ENCODE measurements at places on chromosomes 2 and 18. TPM values are rescaled to one million over a fixed set of nuclear protein-coding genes. Genes with fewer than 3 reads are reported as not detected.

- DNase-seq: no peak
Observed at GRCh38 chr2:232458661-232459418, 2.9 kb downstream of the ALPI start.

GRCh38 chr2:237647176-237648015 lies 20.0 kb downstream of the LRRFIP1 start:
- no peak for DNase-seq

ACMSD gene
- not detected for total RNA-seq

SLC16A14 gene
- total RNA-seq: 3.1 TPM

- no peak for DNase-seq
Observed at GRCh38 chr2:147430408-147430807, 414.4 kb upstream of the ACVR2A start.

ITGA6 gene
- 47.0 TPM for total RNA-seq

- DNase-seq: no peak
Observed at GRCh38 chr2:154507186-154507585, 191.3 kb upstream of the KCNJ3 start.

- no peak for DNase-seq
Observed at GRCh38 chr2:197398913-197399312, 35.9 kb downstream of the SF3B1 start.

FEV gene
- total RNA-seq: not detected

DNA sequence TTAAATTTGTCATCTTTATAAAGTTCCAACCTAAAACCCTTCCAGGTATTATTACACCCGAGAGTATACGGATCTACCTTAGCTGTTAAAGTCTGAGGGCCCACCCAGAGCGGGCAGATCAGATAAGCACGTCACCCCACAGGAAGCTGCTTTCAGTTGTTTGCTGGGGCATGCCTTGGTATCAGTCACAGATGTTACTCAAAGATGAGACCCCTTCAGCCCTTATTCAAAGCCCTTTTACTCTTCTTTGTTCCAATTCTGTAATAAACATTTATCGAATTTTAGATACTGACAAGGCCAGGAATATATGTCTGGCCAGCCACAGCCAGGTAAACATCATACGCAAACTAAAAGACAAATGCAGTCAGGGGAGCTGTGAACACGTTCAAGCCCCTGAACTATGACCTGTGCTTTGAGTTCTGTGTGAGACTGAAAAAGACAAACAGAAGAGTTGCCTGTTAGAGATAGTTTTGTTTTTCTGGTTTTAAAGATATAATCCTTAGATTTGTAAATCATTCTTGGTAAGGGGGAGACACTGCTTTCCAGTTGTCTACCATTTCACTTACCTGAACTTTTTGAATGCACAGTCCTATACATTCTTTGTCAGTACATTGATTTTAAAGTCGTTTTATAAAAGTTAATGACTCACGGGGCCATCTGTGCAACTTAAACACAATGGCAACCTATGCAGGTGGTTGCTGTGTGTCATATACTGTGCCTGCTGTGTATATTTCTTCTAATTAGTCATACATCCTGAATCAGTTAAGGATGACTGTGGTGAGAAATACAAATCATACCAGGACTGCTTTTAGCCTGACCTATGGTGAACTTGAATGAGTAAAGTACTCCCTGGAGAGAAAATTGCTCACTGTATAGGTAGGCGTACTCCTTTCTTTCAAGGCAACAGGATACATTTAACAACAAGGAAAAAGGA lies 100.5 kb upstream of the ITPRID2 start:
- DNase-seq: no peak

- DNase-seq: no peak
Observed at GRCh38 chr2:20195431-20196033, 29.4 kb downstream of the SDC1 start.

LIMS3 gene
- 3.0 TPM for total RNA-seq

GRCh38 chr2:124836416-124836815 lies 811.3 kb downstream of the CNTNAP5 start:
- no peak for DNase-seq

DNA sequence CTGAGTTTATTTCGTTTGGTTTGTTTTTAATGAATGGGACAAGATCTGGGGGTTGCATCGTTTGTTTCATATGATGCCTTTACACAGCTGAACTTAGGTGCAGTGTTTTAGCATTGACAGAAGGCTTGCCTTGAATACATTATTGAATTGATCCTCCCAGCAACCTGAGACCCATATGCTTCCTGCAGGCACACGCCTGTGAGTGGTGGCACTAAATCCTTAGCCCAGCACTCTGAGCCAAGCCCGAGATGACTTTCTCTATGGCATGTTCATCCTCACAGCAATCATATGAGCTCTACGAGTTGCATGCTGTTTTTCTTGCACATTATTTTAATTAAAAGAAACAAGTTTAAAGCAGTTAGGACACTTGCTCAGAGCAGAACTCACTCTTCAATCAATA lies 47.8 kb upstream of the AGAP1 start:
- DNase-seq: no peak

- no peak for DNase-seq
Observed at GRCh38 chr2:210440206-210440605, 36.4 kb downstream of the LANCL1 start.

DNA sequence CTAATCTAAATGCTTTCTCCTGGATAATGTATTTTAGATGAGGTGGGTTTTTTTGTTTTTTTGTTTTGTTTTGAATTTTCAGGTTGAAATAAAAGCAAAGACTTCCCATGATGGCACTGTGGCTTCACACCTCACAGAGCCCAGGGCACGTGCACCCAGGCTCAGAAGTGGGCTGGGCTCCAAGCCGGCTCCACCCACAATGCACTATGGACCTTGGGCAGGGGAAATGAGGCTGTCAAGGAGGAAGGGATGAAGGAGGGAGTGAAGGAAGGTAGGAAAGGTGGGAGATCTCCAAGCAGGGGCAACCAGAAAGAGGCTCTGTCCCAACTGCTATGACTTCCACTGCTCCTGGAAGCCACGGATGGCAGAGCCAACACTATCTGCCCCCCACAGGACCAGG lies 60.4 kb downstream of the BIN1 start:
- no peak for DNase-seq

DNA sequence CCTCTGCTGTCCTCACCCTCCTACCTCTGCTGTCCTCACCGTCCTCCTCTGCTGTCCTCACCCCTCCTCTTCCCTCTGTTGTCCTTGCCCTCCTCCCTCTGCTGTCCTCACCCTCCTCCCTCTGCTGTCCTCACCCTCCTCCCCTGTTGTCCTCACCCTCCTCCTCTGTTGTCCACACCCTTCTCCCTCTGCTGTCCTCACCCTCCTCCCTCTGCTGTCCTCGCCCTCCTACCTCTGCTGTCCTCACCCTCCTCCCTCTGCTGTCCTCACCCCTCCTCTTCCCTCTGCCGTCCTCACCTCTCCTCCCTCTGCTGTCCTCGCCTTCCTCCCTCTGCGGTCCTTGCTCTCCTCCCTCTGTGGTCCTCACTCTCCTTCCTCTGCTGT lies 11.8 kb downstream of the GAD1 start:
- no peak for DNase-seq

DNA sequence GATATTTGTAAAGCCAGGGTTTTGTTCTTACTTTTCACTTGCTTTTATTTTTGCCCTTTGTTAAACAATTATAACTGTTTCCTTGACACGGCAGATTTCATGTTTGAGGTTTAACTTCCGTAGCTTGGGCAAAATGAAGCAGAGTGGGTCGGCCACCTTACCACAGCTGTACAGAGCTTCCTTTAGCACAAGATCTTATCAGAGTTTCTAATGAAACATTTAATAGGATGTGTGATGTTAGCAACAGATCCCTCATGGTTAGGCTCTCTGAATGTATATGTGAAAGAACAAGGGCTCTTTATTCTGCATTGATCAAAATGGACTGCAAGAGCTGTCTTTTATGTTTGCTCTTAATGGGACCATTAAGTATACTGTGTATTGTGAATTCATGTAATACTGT lies 22.3 kb downstream of the RNF125 start:
- no peak for DNase-seq

DNA sequence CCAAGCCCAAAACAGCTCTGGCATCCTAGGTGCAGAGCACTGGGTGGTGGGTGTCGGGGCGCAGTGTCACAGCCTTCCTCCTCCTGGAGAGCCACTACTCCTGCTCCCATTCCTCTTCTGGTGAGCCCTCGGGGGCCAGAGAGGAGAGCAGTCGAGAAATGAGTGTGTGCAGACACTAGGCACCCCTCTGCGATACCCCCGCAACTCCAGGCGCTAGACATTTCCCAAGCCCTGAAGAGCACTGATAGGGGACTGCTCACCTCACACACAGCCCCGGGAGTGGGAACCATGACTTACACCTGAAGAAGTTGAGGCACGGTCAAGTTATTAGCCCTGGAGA lies 54.2 kb downstream of the FAM168B start:
- no peak for DNase-seq

STARD6 gene
- total RNA-seq: not detected

DNA sequence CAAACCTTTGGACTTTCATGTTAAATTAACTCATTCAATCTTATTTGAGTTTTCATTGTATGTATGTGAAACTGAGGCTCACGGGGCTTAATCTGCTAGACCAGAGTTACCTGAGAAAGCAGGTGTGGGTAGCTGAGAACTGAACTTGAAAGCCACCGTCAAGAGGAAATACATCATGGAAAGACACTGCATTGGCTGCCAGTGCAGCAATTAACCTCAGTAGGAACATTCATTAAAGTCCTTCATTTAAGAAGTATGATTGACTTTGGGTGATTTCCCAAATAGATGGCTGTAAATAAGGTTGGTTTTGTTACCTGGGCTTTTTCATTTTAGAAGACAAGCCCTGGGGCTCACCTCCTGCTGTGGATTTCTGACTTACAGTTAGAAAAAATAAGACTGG lies 36.5 kb upstream of the MGAT5 start:
- DNase-seq: no peak

GRCh38 chr18:78672862-78673446 lies 306.7 kb upstream of the SALL3 start:
- DNase-seq: no peak

ABCG5 gene
- total RNA-seq: not detected

DNA sequence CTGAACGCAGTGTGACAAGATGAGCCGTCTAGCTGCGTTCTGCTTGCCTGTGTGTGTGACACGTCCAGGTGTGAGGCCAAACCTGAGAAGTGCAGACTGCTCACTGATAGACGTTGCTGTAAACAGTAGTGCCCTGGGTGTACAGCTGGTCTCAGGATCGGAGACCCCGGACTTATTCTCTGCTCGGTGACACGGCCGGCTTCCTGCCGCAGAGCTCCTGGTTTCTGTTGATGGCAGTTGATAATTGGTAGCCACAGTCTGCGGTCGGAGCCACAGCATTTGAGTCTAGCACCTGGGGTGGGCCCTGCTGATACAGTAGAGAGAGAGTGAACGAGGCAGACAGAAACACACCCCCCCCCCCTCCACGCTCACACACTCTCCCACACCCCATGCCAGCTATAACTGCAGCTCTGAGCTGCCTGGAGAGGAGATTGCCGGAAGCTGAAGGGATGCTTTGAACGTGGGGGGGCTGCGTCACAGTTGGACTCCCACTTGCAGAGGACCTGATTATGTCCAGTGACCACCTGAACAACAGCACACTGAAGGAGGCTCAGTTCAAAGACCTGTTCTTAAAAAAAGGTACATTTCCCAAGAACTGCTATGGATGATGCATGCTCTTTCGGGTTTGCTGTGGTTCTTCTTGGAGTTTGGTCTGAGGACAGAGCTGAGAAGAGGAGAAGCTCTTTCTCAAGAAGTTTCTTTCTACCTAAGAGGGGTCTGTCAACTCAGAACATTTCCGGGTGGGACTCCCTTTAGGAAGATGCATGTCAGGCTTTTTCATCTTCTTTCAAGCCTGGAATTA lies 114.0 kb downstream of the FAM210A start:
- no peak for DNase-seq

GRCh38 chr18:48934723-48935432 lies 15.9 kb downstream of the SMAD7 start:
- DNase-seq: peak; percentile 85

GRCh38 chr18:25229920-25230319 lies 122.0 kb downstream of the ZNF521 start:
- no peak for DNase-seq

GRCh38 chr2:212871597-212871996 lies 279.8 kb downstream of the IKZF2 start:
- no peak for DNase-seq

SLC23A3 gene
- total RNA-seq: 0.50 TPM

DNA sequence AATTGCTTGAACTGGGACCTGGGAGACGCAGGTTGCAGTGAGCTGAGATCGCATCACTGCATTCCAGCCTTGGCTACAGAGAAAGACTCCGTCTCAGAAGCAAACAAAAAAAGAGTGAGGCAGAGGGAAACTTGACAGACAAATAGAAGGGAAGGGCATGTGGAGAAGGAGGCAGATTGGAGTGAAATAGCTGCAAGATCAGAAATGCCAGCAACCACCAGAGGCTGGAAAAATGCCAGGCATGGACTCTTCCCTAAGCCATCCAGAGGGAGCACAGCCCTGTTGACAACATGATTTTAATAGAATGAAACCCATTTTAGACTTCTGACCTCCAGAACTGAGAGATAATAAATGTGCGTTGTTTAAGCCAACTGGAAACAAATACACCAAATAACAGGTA lies 447.2 kb upstream of the SPHKAP start:
- no peak for DNase-seq

STON1 gene
- total RNA-seq: 16.7 TPM

DNA sequence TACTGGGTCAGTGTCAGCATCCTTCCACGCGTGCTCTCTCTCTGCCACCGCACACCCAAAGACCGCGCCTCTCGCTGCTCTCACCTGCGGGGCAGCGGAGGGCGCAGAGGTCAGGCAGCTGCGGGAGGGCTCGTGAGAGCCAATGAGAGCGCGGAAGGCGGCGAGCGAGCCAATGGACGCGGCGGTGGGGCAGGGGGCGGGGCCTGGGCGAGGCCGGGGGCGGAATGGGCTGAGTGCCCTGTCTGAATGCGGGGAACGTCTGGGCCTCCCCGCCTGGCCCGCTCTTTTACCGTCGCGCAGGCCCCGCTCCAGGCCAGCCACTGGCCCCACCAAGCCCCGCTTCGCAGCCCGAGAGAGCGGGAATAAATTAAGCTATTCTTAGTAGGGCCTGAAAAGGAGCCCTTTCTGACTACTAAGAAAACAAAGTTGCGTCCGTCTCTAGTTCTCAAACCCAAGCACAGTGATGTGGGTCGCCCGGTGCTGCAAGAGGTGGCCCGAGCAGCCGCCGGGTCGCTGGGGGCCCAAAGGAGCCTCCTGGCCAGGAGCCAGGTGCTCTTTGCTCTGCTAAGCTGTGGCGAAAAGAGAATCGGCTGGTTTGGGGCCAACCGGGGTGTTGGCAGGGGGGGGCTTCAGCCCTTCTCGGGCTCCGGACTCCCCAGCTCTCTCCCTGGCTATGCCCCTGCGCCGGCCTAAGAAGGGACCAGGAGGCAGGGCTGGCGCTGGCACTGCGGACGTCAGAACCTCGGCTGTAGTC lies 81.1 kb upstream of the GLI2 start:
- DNase-seq: peak; percentile 31

PRKAG3 gene
- 0.10 TPM for total RNA-seq

EXOC6B gene
- 93.7 TPM for total RNA-seq

MYO5B gene
- total RNA-seq: 4.6 TPM

UGT1A6 gene
- total RNA-seq: not detected

Data from left cardiac atrium (tissue), 4 donors.